ENCODE measurements at places on chromosomes 7 and 10. TPM values are rescaled to one million over a fixed set of nuclear protein-coding genes. Genes with fewer than 3 reads are reported as not detected.

Gene OR6B1
- not detected for total RNA-seq

Gene GPR26
- not detected for total RNA-seq

Gene CTAGE4
- total RNA-seq = 1.5 TPM

Gene HTR5A
- total RNA-seq = not detected

Gene LOXL4
- total RNA-seq = 4.1 TPM

Gene SPDYE2
- not detected for total RNA-seq

Gene DENND11
- total RNA-seq = 15.0 TPM

Gene HOXA9
- not detected for total RNA-seq

Gene PLAC9
- total RNA-seq = 0.63 TPM

- no peak for DNase-seq
Observed at GRCh38 chr10:15361131-15361530, 10.0 kb downstream of the FAM171A1 start.

DNA sequence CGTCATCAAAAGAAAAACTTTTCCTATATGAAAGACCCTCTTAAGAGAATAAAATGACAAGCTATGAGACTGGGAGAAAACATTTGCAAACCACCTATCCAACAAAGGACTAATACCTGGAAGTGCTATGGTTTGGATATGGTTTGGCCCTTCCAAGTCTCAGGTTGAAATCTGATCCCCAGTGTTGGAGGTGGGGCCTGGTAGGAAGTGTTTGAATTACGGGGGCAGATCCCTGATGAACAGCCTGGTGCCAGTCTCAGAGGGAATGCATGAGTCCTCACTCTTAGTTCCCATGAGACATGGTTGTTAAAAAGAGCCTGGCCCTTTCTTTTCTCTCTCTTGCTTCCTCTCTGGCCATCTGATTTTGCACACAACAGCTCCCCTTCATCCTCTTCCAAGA is 6.3 kb downstream of the ALDH18A1 start:
- DNase-seq = no peak

DNA sequence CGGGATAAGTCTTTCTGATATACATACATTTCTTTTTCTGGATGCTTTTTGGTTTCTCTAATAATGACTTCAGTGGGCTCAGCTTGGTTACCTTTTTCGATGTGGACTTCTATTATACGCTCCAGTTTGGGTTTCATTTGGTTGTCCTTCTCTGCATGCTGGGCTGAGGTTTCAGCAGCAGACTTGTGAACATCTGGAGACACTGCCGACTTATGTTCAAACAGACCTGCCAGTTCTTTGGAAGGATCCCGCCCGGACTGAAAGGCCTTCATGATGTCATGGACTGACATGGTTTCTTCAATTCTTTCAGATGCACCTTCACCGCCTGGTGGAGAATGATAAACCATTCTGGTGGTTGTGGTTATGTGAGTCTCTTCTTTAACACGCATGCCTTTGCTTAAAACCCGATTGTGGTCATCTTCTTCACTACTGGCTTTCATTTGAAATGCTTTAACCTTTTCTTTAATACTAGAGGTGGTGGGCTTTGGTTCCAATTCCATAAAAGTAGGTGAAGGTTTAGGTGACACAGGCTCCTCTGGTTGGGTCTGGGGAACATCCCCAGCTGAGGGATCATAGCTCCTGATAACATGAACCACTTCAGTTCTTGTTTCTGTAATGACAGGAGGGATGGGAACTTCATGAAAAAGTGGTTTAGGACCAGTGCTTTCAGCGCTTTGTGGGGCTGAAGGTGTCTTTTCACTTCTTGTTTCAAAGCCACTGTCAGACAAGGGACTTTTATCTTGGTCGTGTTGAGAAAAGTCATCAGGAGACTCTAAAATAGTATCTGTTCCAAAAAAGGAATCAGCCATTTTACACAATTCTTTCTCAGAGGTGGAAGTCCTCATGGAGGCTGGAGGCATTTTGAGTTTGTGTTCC is 167.7 kb upstream of the CCDC6 start:
- no peak for DNase-seq

- no peak for DNase-seq
Observed at GRCh38 chr10:110137142-110137545, 70.3 kb upstream of the MXI1 start.

GRCh38 chr10:127150136-127150535 is 46.3 kb downstream of the INSYN2A start:
- no peak for DNase-seq

GRCh38 chr10:126027692-126028091 is 131.3 kb downstream of the FANK1 start:
- DNase-seq = no peak

DNA sequence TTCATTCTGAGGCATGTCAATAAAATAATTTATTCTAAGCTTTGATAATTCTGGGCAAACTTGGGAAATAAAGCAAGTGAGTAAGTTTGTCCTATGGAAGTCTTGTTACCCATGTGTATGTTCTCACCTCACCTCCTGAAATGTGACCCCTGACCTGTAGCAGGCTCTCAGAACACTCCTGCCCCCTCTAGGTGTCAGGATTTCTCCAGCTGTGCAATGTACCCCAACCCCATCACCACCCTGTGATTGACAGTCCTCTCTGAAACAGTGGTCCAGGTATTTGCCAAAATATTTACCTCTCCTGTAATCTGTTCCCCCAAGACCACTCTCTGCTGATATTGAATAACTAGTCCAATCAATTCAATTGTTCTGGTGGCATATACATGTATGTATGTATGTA is 122.6 kb upstream of the PTER start:
- no peak for DNase-seq

GRCh38 chr7:149838992-149839408 is 825 bp downstream of the ZNF862 start:
- DNase-seq = no peak

DNA sequence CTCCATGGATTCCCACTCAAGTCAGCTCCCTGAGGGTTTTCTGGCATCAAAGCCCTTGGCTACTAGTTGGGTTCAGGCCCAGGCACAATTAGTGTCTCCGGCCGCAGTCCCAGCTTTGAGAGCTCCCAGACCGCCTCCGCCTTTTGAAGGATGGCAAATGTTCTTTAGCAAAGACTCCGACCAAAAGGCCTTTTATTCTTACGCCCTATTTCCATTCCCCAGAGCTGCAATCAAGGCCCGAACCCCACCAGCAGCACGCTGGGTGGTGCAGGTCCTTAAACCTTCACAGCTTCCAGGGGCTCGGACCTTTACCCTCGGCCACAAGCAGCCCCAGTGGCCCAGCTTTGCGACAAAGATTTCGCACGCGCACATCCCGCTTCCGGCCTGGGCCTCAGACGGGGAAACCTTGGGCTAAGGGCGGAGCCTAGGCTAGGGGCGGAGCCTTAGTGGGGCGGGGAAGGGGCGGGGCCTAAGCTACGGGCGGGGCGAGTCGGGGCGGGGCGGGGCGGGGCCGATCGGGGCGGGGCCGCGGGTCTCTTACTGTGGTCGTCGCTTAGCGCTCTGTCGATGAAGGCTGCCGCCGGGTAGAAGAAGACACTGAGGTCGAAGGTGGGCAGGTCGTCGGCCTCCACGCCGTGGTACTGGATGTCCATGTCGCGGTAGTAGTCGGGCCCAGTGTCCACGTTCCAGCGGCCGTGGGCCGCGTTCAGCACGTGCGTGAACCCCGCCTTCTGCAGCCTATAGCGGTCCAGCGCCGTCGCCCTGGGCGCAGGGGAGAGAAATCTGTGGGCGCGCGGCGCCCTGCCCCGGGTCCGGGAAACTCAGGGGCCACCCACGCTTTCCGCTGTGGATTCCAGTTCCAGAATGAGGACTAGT is 68.0 kb upstream of the SAMD8 start:
- DNase-seq = no peak

DNA sequence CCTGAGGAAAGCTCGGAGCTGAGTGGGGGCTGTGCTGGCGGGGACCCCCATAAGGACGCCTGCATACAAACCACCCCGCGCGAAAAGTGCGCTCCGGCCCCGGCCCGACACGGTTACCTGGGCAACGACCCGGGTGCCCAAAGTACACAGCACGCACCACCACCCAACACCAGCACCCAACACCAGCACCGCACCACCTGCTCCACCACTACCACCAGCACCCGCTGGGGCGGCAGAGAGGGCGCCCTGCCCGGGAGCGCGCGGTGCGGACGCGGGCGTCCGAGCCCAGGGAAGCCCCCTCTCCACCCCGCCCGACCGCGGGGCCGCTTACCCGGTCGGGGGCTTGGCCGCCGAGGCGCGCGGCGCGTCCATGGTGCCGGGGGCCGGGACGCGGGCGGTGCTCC is 345 bp downstream of the COBL start:
- DNase-seq = peak; percentile 84

DNA sequence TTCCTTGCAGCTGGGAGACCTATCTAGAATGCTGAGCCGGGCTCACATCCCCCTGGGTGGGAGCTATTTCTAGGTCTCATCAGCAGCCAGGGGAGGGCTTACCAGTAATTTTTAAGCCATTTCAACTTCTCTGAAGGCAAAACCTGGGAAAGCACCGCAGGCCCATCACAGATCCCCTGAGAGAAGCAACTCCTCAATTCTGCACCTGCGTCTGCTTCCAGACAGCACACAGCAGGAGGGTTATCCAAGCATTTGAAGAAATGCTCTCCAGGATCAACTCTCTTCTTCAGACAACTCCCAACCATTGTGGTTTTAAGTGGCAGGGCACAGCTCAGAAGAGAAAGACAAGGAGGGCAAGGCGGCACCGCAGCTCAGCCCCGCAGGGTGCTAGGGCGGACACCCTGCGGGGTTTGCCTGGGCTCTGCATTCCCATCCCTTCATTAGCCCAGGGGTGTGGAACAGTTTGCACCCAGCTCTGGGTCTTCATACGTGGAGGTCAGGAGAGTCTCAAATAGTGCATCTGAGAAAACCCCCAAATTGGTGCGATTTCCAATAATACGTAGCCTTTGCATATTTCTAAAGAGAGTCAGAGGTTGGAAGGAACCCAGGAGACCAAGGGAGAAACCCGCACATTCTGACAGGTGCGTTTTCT is 618.7 kb downstream of the DNAJB6 start:
- no peak for DNase-seq

- DNase-seq = no peak
Observed at GRCh38 chr10:51106311-51106945, 32.1 kb downstream of the PRKG1 start.

DNA sequence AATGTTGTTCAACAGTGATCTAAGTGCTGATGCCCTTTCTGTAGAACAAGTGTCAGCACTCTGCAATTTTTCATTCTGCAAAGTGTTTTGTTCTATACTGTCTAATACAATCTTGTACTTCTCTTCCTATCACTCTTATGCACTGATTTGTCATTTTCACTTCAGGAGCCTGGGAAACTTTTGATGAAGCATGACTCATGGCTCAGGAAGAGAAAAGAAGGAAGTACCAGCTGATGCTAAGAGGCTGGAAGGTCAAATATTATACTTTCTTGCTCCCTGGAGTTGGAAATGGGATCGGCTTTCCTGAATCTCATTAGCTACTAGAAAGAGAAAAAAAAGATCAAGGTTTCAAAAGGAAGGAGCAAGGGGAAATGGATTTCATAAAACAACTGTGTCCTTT is 45.8 kb downstream of the DGKI start:
- no peak for DNase-seq

DNA sequence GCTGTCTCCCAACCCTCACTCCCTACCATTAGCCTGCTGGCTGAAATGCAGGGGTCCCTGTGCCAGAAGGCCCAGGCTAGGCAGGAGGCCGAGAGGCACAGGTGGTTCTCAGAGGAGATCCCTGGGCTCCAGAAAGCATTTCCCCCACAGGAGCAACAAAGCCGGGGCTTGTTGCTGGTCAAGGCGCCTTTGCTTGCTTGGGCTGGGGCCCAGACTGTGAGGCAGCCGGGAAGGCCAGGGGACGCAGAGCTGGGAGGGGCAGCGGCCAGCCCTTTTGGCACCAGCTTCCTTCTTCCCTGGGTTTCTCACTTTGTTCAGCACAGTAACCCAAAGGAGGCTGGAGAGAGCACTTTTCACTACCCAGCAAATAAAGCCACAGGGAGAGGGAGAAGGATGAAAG is 48.6 kb downstream of the FBXW4 start:
- DNase-seq = no peak

- DNase-seq = no peak
Observed at GRCh38 chr7:47196106-47196645, 385.7 kb downstream of the TNS3 start.

DNA sequence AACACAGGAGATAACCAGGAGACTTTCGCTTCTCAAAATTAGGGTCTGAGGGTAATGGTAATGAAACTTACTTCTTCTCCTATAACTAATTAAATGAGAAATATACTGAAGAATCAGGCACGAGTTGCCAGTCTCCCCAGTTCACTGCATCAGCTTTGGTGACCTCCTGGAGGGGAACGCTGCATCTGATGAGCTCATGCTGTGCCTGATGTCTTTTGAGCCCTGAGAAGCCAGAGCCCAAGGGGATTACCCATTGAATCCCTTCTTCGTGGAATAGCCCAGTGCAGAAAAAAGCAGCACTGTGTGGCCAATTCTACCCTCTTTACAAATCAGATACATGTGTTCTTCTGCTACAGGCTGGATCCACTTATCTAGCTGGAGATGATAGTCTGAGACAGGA is 45.1 kb downstream of the CYP2C9 start:
- no peak for DNase-seq

DNA sequence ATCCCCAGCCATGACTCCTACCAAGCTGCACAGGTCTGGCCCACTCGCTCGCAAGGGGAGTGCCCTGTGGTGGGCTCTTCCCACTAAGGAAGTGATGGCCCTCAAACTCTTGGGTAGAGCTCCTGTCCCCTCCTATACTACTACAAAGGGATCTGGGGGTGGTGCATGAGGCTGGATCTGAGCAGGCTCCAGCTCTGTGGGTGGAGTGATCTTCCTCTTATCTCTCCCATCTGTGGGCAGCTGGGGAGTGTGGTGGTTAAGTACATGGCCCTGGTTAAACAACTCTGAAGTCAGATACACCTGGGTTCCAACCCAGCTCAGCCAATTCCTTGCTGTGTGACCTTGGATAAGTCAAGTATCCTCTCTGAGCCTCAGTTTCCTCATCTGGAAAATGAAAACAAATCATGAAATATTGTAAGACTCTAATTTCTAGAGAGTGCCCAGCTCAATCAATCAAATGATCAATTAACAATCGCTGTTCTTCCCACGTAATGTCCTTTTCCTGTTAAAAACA is 17.4 kb downstream of the DDIT4 start:
- DNase-seq = no peak

- no peak for DNase-seq
Observed at GRCh38 chr7:54864663-54865062, 105.7 kb upstream of the SEC61G start.

- no peak for DNase-seq
Observed at GRCh38 chr10:20084451-20084850, 268.2 kb downstream of the PLXDC2 start.

- DNase-seq = peak; percentile 8
Observed at GRCh38 chr7:2046581-2047565, 185.9 kb downstream of the MAD1L1 start.

DNA sequence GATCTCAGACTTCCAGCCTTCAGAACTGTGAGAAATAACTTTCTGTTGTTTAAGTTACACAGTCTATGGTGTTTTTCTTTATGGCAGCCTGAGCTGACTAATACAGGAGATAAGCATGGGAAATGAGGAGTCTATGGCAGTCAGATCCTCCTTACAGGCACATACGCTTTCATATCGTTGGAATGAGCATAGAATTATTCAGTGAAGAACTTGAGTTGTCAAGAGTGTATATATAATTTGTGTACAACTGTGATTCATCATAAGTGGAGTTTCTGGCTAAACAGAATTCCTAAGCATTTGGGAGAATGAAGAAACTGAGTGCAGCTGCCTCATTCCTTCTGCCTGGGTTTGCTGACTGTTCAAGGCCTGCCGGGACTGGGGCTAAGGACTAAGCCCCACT is 516.7 kb downstream of the ADRA2A start:
- DNase-seq = no peak
